ENCODE measurements at places on chromosomes 6 and 20.

- peak; percentile 73 for DNase-seq
These were observed 396.2 kb downstream of the RFPL4B start for GRCh38 chr6:112743323-112743722.

- DNase-seq = no peak
These were observed 25.0 kb upstream of the BRPF3 start for GRCh38 chr6:36171573-36171972.

DNA sequence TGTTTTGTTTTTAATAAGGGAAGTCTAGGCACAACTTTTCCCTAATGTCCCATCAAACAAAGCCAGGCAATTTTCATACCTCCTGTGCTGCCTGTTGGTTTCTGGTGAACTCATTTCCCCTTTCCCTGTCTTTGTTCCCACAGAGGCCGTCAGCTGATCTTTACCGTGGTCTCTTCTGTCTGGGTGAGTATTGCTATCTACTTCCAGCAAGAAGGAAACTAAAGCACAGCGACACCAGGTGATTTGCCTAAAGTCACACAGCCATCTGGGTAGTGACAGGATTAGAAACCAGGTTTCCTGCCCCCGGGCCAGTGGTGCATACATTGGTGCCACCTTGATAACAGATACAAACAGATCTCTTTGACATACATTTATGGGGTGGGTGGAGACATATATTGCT is 59.6 kb downstream of the RAB44 start:
- no peak for DNase-seq

GRCh38 chr6:49730251-49730650 is 13.9 kb downstream of the CRISP3 start:
- no peak for DNase-seq

Data from HAP-1 (cell line).